ENCODE measurements at places on chromosomes 5 and 9.
A peak's percentile ranks its signal among the peaks of the same experiment; 100 is the strongest.

- DNase-seq = no peak
Observed at GRCh38 chr9:38434853-38435252, 10.6 kb upstream of the IGFBPL1 start.

- DNase-seq = peak; percentile 12
Observed at GRCh38 chr9:111099199-111100008, 61.1 kb upstream of the LPAR1 start.

- no peak for DNase-seq
Observed at GRCh38 chr5:131381021-131381420, 117.2 kb downstream of the CDC42SE2 start.

- DNase-seq = no peak
Observed at GRCh38 chr9:20728493-20729220, 44.6 kb downstream of the FOCAD start.

GRCh38 chr5:142046191-142046590, 33.4 kb upstream of the GNPDA1 start:
- no peak for DNase-seq

DNA sequence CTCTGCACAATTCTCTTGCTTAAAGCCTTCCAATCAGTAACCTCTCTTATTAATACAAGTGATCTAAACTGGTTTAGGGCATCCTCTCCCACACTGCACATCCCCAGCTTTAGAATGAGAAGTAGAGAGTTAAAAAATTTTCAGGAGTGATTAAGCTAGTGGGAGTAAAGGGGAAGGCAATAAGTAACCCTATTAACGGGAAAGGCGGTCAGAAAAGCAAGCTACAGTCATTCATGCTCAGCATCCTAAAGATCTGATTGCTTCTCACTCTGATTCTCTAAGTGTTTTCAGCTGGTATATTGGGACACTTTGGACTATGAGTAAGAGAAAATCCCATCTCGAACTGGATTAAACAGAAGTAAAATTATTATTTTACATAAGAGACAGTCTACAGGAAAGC, 15.8 kb downstream of the CDH6 start:
- DNase-seq = no peak

- no peak for DNase-seq
Observed at GRCh38 chr9:127912882-127913281, 4.0 kb downstream of the ST6GALNAC4 start.

DNA sequence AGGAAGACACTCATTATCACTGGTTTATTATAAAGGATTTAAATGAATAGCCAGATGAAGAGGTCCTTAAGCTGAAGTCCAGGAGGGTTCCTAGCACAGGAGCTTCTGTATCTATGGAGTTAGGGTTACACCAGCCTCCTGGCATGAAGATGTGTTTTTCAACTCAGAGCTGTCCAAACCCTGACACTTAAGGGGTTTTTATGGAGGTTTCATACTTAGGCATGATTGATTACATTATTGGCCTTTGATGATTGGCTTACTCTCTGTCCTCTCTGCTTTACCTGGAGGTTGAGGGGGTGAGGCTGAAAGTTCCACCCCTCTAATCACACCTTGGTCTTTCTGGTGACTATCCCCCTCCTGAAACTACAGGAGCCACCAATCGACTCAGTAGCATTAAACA, 84.9 kb upstream of the ZNF169 start:
- no peak for DNase-seq

DNA sequence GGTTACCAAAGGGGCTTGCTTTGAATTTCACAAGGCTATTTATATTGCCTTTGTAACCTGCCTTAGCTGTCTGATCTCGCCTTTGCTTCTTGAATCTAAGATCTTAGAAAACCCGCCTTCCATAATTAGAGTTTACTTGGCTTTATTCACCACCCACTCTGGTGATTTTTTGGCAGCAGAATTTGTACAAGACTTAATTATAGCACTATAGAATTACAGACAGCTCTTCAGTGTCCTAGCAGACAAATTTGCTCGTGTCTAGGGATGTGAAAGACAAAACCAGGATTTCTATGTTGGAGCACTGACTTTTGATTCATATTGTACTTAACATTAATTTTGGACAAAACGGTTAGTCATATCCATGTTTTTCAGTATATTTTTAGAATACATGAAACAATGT, 306.6 kb downstream of the ADGRV1 start:
- no peak for DNase-seq

DNA sequence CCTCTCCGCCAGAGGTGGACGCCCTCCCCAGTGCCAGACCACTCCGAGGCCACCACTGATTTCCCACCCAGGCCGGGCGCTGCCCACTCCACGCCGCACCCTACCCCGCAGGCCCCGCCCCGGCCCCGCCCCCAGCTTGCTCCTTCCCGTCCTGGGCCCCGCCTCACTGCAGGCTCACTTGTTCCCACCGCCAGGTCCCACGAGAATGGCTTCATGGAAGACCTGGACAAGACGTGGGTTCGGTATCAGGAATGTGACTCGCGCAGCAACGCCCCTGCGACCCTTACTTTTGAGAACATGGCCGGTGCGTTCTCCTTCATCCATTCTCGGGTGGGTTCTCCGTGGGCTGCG, 6.5 kb downstream of the LRRC26 start:
- peak; percentile 48 for DNase-seq

GRCh38 chr5:52987711-52988331, 1.3 kb upstream of the ITGA2 start:
- no peak for DNase-seq

- DNase-seq = no peak
Observed at GRCh38 chr9:86135371-86135770, 36.0 kb upstream of the GOLM1 start.

GRCh38 chr9:4344946-4345345, 45.1 kb upstream of the GLIS3 start:
- no peak for DNase-seq

GRCh38 chr5:149745-150485, 41.4 kb upstream of the LRRC14B start:
- DNase-seq = no peak

- DNase-seq = no peak
Observed at GRCh38 chr9:81470864-81471263, 218.5 kb downstream of the TLE1 start.

- DNase-seq = no peak
Observed at GRCh38 chr9:83473488-83473971, 64.7 kb downstream of the FRMD3 start.

- DNase-seq = no peak
Observed at GRCh38 chr5:157370967-157371366, 89.0 kb upstream of the NIPAL4 start.

- no peak for DNase-seq
Observed at GRCh38 chr5:109844148-109844547, 154.4 kb downstream of the MAN2A1 start.

DNA sequence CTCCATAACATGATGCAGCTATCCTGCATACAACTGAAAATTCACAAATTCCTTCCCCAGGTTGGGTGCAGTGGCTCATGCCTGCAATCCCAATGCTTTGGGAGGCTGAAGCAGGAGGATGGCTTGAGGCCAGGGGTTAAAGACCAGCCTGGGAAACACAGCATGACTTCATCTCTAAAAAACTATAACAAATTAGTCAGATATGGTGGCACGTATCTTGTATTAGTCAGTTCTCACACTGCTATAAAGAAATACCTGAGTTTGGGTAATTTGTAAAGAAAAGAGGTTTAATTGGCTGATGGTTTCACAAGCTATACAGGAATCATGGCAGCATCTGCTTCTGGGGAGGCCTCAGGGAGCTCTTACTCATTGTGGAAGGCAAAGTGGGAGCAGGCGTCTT, 56.4 kb upstream of the DAPK1 start:
- no peak for DNase-seq

- DNase-seq = no peak
Observed at GRCh38 chr5:37400501-37400900, 21.4 kb downstream of the WDR70 start.

- DNase-seq = no peak
Observed at GRCh38 chr5:67195406-67196275, 958 bp downstream of the CD180 start.

DNA sequence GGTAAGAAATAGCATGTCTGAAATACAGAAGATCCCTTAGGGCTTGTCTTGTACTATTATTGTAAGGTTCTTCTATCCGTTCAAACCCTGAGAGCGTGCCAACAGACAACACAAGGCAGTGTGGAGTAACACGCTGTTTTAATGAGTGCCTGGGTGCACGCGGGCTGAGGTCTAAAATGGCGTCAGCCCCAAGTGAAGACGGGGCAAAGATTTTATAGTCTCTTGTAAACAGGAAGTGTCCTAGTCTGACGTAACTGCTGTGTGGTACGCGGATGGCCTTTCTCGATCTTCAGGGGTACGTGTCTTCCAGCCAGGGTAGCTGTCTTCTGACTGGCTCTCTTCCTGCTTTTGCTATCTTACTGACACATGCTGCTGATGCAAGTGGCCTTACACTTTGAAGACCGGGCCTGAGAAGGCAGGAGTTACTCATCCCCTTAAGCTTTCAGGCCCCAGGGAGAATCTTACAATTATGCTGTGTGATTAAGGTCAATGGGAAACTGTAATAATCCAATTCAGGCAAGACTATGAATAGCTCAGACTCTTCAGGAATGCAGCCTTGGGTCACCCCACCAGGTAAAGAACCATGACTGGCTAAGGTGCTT, 1812.0 kb upstream of the CDH9 start:
- no peak for DNase-seq

GRCh38 chr5:144203750-144204596, 33.3 kb downstream of the KCTD16 start:
- DNase-seq = peak; percentile 65

GRCh38 chr5:133108481-133108921, 56.7 kb downstream of the HSPA4 start:
- DNase-seq = no peak

DNA sequence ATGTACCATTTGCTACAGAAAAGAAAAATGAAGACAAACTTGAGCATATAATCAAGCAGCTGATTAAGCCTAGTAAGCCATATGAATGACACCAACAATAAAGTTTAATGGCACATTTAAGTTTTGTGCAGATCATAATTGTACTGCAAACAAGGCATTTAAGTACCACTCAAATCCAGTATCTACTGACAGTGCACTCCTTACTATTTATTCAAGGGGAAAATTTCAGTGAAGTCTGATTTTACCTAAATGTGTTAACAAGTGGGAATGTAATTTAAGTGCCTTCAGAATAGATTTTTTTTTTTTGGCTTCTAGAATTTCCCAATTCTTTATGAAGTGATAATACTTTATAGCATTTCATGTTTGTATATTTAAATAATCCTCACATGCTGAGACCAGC, 341.0 kb upstream of the POU5F2 start:
- DNase-seq = no peak

GRCh38 chr9:78676623-78677022, 379.7 kb downstream of the PSAT1 start:
- no peak for DNase-seq

DNA sequence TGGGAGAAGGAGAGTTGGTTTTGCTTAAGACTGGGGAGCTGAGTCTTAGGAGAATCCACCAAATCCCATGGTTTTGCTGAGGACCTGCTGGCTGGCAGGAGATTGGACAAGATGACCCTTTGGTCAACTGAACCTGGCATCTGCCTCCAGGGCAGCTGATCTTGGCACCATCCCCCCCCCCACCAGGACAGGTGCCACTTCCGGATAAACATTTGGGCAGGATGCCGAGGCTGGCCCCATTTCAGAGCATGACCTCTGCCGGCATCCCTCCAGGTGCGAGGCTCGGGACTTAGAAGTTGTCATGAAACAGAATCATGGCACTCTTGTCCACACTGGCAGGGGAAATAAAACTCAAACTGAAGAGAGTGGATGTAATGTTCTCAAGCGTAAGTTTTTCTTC, 165.6 kb downstream of the MACROH2A1 start:
- no peak for DNase-seq

DNA sequence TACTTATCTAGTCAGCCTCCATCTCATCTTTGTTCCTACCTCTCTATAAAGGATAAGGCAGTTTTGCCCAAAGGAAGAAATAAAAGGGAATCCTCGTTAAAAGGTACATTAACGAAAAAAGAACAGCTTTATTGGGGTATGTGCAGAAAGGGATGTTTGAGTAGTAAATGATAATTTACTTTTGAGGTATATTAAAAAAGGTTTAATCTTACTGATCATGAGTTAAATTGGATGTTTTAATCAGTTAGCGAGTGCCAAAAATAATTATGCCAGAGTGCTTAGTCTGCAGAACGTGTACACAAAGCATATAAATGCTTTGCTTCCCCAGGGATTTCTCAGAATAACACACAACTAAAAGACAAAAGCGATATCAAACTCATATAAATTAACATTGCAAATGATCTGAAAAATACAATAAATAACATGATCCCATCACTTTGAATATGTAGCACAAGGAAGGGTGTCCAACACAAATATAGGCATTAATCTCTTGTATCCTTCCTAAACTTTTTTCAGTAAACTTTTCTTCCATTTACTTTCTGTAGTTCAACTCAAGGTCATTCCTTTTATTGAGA, 865.0 kb downstream of the NR2F1-AS1 start:
- no peak for DNase-seq

DNA sequence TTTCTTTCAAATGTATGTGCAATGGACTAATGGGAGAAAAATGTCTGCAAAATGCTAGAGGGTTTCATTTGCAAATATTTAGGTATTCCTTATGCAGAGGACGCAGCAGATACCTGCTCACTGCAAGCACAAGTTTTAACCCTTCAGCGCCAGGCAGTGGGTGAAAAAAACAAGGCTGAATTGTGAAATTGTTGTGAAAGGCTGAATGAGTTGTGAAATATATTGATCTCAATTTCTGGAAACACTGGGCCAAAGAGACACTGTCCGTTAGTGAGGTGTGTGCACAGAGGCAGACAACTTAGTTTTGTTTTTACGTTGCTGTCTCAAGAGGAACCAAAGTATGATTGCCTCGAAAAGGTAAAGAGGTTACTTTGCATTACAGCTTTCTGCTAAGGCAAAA, 18.8 kb downstream of the FUBP3 start:
- DNase-seq = no peak

GRCh38 chr5:10151656-10152055, 98.0 kb downstream of the ATPSCKMT start:
- DNase-seq = no peak

DNA sequence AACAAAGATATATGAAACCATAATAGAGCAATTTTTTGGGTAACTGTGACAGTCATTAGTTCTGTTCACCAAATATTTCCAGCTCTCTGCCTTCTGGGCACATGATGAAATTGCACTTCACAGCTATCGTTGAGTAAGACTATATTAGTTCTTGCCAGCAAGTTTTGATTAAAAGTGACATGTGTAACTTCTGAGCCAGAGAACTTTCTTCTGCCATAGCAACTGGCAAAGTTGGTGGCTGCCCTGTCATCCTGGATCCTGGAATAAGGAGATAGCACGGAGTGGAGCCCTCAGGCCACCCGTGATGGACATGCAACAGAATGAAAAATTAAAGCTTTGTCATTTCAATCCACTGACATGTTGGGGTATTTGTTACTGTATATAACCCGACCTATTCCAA, 194.4 kb upstream of the VCAN start:
- DNase-seq = no peak

Measured in HAP-1 (cell line).